Astrocyte of the hippocampus (primary cell): ENCODE measurements at places on chromosomes 2 and 18.
A peak's percentile ranks its signal among the peaks of the same experiment; 100 is the strongest.

GRCh38 chr2:195404651-195405050 lies 252.4 kb upstream of the SLC39A10 start:
- no peak for DNase-seq

DNA sequence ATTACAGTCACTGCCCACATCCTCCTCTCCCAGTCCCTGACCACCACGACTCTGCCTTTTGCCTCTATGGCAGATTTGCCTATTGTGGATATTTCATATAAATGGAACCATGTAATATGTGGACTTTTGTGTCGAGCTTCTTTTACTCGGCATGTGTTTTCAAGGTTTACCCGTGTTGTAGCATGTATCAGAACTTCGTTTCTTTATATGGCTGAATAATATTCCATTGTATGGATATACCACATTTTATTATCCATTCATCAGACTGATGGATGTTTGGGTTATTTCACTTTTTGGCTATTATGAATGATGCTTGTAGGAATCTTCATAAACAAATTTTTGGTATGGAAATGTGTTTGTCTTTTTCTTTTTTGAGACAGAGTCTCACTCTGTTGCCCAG lies 24.2 kb upstream of the E2F6 start:
- no peak for DNase-seq

DNA sequence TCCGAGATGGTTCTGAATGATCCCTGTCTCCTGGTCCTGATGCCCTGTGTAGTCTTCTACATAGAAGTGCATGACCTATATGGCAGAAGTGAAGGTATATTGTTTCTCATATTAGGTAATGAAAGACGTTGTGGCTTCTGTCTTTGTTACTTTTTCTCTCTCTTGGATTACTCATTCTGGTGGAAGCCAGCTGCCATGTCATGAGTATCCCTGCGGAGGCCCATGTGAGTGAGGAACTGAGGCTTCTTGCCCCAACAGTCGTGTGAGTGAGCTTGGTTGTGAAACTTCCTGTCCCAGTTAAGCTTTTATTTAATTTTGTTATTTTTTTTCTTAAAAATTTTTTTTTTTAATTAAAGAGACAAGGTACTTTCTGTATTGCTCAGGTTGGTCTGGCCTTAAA lies 134.7 kb downstream of the UBR3 start:
- DNase-seq: peak; percentile 20

GRCh38 chr2:220767591-220768255 lies 804.4 kb downstream of the EPHA4 start:
- DNase-seq: no peak

GRCh38 chr2:101843471-101843870 lies 146.0 kb downstream of the MAP4K4 start:
- DNase-seq: no peak

- no peak for DNase-seq
Observed at GRCh38 chr18:44320619-44321460, 359.8 kb upstream of the SETBP1 start.

GRCh38 chr18:73646196-73646595 lies 501.4 kb downstream of the FBXO15 start:
- no peak for DNase-seq

DNA sequence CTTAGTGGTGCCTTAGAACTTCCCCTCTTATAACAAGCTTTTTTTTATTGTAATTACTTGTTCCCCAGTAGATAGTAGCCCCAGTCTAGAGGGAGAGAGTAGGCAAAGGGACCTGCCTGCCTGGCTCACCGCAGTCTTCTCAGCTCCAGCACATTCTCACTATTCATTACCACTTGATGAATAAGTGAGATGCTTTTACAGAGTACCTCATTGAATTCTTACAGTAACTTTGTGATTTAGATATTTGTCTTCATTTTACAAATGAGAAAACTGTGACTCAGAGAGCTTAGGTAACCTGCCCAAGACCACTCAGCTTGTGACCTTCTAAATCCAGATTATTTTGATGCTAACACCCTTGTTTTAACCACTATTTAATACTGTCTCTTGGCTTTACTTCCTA lies 77.8 kb downstream of the CHRNA1 start:
- peak; percentile 58 for DNase-seq

DNA sequence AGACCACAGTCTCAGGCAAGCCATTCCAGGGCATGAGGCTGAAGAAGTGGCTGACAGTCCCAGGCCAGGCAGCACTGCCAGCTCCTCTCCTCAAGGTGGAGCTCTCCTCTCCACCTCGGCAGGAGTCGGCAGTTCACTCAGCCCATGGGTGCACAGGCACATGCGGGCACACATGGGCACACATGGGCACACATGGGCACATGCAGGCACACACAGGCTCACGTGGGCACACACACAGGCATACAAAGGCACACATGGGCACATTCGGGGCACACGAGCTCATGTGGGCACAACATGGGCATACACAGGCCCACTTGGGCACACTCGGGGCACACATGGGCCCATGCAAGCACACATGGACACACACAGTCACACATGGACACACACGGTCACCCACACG lies 65.3 kb upstream of the TAF1B start:
- DNase-seq: peak; percentile 12

DNA sequence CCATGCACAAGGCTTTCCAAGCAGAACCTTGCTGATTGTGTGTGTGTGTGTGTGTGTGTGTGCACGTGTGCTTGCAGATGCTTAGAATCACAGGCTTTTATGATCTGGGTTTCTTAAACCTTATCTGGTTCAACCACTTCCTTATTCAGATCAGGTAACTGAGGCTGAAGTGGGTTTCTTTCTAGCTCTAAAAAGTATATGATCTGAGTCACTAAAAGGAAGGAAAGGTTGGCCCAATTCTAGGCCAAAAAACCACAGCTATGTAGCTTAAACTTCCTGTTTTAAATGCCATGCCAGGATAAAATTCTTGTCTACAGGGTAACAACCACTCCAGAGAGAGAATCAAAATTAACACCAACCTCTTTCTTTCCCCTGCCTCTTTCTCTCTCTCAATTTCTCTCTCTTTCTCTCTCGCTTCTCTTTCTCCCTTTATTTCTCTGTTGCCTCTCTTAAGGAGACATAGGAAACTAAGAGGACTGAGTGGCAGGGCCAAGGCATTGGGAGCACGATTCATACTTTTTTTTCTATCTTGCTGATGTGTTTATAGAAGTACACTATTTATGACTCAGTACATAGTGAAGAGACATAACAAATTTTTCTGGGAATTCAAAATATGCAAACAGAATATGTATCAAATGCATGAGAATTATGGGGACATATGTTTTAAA lies 140.3 kb downstream of the TRIB2 start:
- peak; percentile 83 for DNase-seq

- no peak for DNase-seq
Observed at GRCh38 chr2:134218930-134219658, 34.8 kb upstream of the MGAT5 start.

DNA sequence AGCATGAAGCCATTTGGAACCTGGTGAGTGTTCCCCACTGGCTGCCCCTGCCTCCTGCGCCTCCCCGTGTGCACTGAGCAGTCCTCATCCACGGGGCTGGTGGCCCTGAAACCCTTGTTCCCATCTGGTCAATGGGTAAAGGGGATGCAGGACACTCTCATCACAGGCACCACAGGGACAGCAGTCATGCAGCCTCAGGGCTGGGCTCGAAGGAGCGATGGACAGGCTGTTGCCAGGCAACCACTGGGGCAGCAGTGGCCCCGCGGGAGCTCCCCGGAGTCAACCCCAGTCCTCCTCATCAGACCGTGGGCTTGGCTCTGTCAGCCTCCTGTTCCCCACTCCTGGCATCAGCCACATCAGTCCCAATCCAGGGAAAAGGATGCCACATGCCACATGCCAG lies 509.5 kb downstream of the EIPR1 start:
- no peak for DNase-seq

DNA sequence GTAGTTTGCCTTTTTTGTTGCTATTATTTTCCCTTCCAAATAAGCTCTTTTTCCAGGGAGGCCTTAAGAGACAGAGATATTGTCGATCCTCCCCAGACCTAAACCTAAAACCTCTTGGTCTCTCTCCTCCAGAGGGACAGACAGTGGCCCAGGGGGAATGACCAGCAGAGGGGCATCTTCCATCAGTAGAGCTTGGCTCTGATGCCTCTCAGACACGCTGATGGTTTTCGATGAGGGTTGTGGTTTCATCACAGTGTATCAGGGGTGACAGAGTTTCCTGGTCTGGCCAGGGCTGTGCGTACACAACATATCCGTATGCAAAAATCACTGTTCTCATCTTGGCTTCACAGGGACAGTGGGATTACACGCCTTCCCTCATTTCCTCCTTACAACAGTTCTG lies 68.6 kb downstream of the GATA6 start:
- DNase-seq: no peak

DNA sequence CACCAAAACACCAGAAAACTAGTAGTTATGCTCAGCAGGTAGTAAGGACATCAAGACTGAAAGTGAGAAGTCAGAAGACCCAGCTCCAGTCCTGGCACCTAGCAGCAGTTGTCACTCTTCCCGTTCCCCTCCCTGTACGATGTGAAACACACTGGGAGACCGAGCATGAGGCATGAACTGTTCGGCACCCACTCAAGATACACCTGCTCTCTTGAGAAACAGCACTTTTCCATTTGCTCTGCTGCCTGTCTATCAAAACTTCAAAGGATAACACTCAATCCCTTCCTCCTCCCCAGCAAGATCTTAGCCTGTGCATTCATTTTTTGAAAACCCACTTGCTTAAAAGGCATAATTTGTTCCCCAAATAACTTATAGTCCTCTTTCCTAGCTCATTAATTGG lies 123.9 kb downstream of the PLEKHM3 start:
- peak; percentile 46 for DNase-seq

DNA sequence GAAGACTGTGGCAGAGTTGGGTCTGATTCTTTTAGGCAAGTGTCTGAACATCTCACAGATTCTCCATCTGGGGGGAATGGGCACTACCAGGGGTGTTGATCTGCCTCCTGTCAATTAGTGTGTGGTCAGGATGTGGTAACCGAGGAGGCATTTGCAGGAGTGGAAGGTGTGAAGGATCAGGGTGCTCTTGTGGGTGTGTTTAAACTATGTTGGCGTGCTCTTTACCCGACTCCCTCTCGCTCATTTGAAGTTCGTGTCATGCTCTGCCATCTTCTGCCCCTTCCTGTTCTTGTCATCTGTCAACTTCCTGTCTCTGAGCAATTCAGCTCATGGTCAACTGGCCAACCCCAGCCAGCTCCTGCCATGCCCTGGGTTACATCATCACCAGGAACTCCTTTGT lies 107.9 kb downstream of the RTN4 start:
- DNase-seq: no peak

- DNase-seq: no peak
Observed at GRCh38 chr2:40072442-40073232, 293.6 kb upstream of the THUMPD2 start.

DNA sequence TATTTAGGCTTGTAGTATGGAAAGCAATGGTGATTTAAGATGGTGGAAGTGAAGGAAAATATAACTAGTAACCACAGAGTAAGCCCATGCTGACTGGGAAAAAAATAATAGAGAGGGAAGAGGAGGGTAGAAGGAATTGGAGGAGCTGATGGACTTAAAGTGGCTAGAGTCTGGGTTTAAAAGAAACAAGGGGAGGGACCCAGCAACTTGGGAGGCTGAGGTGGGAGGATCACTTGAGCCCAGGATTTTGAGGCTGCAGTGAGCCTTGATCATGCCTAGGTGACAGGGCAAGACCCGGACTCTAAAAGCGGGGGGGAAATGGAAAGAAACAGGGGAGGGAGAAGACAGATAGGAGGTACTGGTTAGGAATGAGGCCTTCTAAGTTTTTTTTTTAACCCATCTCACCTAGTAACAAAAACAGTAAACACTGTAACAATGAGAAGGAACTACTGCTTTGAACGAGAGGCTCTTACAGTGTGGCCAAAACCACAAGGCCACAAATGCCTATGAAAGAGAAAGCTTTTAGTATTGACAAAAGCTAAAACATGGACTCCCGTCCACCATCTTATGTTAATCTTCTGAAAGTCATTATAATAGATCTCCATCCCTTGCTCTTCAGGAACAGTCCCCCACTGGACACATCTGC lies 26.6 kb downstream of the METTL8 start:
- peak; percentile 54 for DNase-seq

GRCh38 chr2:155310589-155310988 lies 612.1 kb downstream of the KCNJ3 start:
- peak; percentile 49 for DNase-seq

DNA sequence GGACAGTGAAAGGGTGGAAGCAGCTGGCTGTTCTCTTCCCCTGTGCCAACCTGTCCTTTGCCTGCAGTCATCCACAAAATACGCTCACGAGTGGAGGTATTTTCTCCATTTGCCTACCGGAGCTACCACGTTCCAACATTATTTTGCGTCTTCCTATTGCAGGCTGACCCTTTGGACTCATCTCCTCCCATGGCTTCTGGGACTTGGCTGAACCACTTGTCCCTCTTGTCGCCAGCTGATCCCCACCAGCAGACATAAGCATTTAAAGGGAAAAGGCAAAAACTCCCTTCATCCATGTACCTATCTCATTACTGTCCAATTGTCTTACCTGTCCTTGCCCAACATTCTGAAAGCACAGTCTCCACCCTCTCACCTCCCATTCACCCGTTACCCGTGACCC lies 13.0 kb downstream of the C2orf74 start:
- DNase-seq: no peak

- no peak for DNase-seq
Observed at GRCh38 chr2:31429759-31430438, 15.4 kb upstream of the XDH start.

DNA sequence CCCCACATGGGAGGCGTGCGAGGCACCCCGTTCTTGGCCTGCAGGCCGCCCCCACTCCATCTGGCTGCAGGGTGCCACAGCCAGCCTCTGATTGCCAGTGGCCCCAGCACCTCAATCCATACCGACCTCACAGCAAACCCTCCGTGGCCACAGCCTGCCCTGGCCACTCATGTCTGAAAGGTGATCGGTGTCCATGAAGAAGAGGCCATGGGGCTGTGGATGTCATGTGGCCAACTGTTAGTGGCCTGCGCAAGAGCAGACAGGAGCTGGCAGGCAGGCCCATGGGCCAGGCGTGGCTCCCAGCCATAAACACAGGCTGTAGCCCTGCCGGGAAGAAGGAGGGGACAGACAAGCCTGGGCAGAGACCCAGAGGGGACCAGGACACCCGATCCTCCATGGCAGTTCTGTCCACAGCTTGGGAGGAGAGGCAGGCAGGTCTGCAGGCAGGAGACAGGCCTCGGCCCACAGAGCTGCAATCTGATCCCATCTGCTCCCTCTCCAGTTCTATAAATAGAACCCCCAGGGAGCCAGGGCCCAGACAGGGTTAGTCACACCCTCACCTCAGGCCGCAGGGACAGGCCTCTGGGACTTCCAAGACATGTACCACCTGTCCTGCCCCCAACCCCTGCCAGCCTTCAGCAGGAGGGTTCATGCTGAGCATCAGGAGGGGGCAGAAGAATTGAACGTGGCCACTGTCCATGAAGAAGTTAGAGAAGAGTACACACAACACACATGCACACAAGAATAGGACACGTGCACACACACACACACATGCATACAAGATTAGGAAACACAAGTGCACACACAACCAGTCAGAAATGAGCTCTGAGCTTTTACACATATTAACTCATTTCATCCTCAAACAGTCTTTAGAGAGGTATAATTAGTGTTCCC lies 16.9 kb downstream of the STEAP3 start:
- peak; percentile 78 for DNase-seq

GRCh38 chr2:127700527-127701192 lies 637 bp upstream of the SFT2D3 start:
- peak; percentile 16 for DNase-seq
